Activated T-helper 1 cell treated with anti-CD3 and anti-CD28 coated beads, Interleukin-2, amount 50 U/mL, for 16 hours (primary cell): ENCODE measurements at places on chromosomes 4 and X.

DNA sequence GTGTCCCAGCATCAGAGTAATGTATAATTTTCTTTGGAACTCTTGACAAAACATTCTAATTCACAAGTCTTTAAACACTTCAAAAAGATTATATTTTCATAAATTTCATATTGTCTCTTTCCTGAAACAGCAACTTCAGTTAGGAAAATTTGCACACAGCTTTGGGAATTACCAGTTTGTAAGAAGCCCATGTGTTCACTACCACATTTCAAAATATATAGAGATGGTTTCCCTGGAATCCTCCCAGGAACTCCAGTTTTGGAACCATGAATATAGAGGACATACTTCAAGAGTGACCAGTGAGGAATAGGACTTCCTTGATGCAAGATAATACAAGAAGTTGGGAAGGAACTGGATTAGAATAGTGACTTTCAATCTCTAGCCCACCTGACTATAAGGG lies 28.7 kb upstream of the HPGDS start:
- no peak for DNase-seq

- no peak for DNase-seq
Measured at GRCh38 chrX:30690330-30690729, 37.1 kb downstream of the GK start.

DNA sequence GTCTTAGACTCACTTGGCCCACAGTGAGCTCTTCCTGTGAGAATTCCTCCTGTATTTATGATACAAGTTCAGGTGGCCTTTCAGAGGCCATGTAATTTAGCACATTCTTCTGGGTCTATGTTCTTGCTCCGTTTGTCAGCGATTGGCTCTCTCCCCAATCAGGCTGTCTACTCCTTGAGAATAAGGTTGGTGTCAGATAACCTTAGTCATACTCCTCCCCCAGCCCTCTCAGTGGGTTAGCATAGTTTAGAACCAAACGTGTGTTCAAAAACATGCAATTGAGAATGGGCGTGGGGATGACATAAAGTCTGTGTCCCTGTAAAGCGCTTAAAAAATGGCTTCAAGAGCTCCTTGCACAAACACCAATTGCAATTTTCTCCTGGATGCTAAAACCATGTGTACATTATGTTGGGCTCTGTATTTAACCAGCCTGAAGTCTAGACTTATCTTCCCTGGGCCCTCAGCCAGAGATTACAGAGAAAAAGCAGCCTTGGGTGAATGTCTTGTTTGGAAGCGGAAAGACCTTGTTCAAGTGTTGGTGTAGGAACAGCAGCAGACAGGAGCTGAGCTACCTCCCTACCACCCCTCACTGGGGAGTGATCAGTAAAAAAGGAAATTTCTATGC lies 9.9 kb upstream of the CT47C1 start:
- DNase-seq = no peak

DNA sequence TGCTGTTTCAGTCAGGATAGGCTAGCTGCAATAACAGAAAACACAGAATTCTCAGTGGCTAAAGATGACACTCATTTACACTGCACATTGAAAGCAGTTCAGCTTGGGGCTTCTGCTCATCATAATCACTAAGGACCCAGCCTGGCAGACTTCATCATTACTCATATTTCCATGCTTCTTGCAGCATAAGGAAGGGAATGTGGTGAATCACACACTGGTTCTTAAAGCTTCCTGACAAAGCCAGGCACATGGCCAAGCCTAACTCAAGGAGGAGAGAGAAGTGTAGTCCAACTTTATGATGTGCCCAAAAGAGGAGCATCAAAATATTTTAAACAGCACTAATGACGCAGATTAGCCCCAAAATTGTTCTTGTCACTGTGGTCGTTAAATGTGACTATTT lies 186.5 kb downstream of the BANK1 start:
- no peak for DNase-seq

DNA sequence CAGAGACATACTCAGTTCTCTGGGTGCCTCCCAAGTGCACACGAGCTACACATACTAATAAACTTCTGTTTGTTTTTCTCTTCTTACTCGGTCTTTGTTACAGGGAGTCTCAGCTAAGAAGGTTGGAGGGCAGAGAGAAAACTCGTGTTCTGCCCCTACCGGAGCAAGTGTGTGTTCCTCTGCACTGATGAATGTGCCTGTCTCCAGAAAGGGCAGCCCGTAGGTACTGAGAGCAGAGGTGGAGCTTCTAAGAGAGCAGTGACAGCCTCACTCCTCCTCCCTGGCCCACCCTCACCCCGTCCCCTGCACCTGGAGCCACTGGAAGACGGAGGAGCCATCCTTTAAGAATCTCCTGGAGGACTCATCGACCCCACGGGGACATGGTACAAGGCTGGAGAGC lies 67.6 kb downstream of the MTNR1A start:
- no peak for DNase-seq

- DNase-seq = no peak
Measured at GRCh38 chr4:112075129-112075753, 70.0 kb upstream of the FAM241A start.

DNA sequence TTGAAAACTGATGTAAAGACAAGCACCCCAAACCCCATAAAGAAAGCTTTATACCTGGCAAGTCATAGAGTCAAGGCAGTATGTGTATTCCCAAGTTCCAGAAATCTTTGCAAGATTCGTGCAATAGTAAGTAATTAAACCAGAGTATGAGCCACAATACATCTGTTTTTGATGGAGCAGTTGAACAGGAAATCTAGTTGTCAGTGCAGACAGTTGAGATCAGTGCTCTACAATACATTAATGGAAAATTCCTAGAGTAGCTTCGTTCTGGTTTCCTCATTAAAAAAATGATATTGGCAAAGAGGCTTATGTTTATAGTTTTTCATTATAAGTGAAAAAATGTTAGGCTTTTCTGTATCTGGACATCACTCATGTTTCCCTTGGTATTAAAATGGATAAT lies 575.3 kb downstream of the TRIML1 start:
- no peak for DNase-seq

DNA sequence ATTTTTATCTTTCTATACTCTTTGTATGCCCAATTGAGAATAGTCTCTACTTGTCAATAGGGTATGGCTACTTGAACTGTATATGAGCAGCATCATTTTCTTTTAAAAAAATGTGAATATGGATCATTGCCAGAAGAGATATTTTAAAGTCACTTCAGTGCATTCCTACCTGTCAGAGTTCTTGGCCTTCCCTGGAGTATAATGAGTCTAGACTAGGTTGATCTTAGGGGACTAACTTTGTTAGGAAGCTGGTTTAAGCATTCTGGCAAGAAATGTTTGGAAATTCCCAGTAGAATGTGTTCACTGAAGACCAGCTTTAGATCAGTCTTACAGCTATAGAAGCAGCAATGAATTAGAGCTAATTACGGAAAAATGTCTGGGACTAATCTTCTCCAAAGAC lies 178.2 kb downstream of the FAT4 start:
- no peak for DNase-seq

DNA sequence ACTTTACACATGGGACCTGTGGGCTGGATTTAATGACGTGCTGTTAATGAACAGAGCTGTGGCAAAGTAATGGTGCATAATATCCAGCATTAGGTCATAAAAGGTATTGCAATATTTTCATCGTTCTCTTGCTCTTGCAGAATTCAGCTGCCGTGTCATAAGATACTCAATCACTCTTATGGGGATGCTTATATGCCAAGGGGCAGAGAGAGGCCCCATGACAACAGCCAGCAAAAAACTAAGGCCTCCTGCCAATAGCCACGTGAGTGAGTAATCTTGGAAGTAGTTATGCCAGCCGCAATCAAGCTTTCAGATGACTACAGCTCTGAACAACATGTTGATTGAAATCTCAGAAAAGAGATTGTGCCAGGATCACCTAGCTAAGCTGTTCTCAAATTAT lies 616.9 kb downstream of the FSTL5 start:
- DNase-seq = no peak

DNA sequence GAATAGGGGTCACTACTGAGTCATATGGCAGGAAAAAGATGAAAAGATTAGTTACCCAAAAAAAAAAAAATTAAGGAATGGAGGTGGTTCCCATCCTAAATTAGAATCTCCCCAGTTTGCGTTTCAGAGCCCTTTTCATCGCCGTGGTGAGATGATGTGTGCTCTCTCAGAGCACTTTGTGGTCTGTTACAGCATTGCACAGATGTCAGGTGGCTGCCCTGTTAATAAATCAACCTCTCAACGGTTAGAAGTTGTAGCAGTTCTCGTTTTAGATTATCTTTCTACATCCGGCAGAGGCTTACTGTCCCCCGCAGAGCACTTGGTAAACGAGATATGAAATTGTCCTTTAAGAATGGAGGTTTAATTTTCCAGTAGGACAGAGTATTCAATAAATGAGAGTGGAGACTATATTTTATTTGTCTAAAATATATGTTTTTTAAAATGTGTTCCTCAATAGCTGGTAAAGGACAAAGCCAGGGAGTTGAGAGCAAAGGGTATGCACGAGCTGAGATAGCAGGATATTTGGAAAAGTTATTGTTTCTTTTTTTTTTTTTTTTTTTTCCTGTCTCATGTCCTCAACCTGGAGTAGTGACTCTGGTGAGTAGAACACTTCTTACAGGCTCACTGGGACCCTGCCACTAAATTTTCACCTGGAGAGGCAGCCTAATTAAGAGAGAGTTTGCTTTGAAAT lies 26.9 kb downstream of the AFF1 start:
- DNase-seq = no peak

DNA sequence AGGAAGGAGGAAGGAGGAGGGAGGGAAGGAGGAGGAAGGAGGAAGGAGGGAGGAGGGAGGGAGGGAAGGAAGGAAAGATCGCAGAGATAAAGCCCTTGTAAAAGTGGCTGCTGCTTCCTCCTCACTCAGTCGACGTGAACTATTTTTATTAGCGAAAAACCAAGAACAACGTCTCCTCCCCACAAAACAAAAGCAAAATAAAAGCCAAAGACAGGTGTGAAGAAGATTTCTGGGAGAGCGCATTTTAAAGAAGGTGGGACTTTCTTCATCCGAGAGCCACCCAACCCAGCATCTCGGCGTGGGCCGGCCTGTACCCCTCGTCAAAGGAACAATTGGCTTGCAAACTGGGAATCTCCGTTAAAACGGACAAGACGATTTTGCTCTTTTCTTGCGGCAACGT lies 40.7 kb upstream of the ASMTL start:
- DNase-seq = no peak

GRCh38 chr4:41400296-41400695 lies 137.7 kb upstream of the LIMCH1 start:
- no peak for DNase-seq

GRCh38 chrX:134633832-134634231 lies 24.4 kb downstream of the PLAC1 start:
- no peak for DNase-seq

- no peak for DNase-seq
Measured at GRCh38 chr4:125985856-125986255, 671.1 kb downstream of the FAT4 start.
